Stimulated activated CD4-positive, alpha-beta T cell treated with anti-CD3 and anti-CD28 coated beads, TNF-alpha, amount 100 ng/mL, for 4 hours (primary cell): ENCODE measurements at places on chromosomes 7 and 10.

GRCh38 chr10:32349968-32350738 is 3.2 kb upstream of the EPC1 start:
- no peak for DNase-seq

DNA sequence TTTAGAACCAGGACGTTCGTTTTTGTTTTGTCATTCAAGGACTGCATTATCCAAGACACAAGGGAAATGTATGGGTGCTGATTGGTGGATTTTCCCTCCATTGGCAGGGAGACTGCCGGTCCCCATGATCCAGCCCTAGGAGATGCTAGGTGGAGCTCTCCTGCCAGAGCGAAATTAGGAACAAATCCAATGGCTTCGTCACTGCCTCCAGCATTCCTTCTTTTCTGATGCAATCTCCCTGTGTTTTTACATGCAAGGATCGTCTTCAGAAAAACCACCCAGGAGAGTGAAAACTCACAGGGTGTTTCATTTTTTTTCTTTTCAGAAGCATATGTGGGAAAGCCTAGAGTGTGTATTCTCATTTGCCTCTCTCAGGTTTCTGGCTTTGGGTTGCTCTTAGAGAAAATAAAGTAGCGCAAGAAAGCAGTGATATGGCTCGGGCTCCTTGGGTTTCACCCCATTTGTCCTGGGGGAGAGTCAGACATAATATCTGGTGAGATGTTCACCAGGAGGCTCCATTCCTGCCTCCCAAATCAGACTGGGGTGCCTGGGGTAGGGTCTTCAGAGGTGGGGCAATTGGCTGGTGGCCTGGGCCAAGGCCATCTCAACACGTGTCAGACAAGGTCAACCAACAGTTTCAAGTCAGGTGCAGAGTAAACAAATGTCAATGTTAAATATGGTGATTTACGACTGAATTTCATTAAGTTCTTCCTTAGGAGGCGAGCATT is 450.9 kb upstream of the MKI67 start:
- no peak for DNase-seq

GRCh38 chr10:108819302-108819701 is 1104.0 kb downstream of the XPNPEP1 start:
- no peak for DNase-seq

- no peak for DNase-seq
Measured at GRCh38 chr10:21208666-21209316, 311.7 kb upstream of the NEBL start.

GRCh38 chr10:43806831-43807640 is 158.4 kb upstream of the ZNF32 start:
- DNase-seq = no peak

DNA sequence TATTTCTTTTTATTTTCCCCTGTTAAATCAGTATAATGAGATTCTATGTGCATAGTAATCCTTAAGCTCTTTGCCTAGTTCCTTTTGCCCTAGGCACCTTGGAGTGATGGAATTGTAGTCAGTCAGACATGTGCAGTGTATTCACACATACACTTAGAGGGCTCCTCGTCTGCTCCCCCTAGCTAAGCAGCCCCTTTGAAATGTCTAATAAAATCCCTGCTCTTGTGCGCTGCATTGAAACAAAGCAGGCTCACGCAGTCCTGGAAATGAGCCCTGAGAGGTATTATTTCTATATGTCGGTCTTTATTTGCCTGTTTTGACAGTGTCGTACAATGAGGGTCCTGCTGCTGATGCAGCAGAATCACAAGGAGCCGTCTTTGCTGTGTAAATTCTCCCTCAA is 258.7 kb downstream of the AUTS2 start:
- DNase-seq = no peak

DNA sequence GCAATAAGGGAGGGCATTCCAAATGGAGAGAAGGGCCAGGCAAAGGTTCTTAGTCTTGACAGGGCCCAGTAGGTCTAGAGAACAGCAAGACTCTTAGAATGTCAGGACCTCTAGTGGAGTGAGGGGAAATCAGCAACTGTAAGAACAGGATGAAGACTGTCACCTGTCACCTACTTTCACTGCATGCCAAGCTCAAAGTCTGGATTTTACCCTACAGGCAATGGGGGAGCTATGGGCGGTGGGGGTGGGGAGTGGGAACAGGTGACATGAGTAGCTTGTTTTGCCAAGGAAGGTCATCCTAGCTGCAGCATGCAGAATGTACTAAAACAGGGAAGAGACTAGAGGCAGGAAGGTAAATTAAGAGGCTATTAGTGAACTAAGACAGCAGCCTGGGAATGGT is 18.3 kb downstream of the GOT1 start:
- no peak for DNase-seq

- DNase-seq = no peak
Measured at GRCh38 chr7:48962821-48963505, 38.6 kb downstream of the CDC14C start.

- no peak for DNase-seq
Measured at GRCh38 chr7:40978047-40978446, 724.8 kb downstream of the INHBA start.

GRCh38 chr7:155219947-155220769 is 77.5 kb upstream of the INSIG1 start:
- no peak for DNase-seq

GRCh38 chr7:112036071-112036470 is 170.1 kb downstream of the DOCK4 start:
- no peak for DNase-seq

- DNase-seq = no peak
Measured at GRCh38 chr10:131049016-131049415, 262.5 kb downstream of the TCERG1L start.

DNA sequence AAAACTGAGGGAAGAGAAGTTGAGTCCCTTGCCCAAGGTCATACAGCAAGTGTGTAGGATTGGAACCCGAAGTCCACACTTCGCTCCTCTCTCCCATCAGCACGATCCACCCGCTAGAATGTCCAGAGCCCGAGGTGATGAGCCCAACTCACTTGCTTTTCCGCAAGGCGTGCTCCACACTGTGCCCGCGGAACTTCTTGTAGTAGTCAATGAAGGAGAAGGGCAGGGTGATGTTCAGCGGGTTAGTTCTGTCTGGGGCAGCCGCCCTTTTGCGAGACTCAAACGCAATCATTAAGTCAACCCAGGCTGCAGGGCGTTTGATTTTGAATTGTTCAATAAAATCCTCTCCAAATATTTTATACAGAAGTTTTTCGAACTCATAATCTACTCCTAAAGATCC is 58.6 kb downstream of the PNLIPRP2 start:
- DNase-seq = no peak

DNA sequence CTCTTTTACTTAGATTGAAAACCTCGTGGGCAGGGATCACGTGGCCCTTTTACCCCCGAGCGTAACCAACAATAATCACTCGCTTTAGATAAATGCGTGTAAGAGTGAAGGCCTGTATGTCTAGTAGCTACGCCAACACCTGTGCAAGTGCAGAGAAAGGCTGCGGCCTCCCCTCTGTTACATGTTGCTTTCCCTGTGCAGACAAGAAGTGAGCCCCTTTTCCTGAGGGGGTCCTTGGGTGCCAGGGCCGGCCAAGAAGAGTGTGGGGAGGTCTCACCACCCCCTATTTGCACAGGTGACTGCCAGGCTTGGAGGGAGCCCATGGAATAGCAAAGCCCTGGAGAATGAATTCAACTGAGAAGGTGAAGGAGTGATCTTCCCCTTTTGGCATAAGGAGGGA is 35.6 kb upstream of the CNPY1 start:
- no peak for DNase-seq

DNA sequence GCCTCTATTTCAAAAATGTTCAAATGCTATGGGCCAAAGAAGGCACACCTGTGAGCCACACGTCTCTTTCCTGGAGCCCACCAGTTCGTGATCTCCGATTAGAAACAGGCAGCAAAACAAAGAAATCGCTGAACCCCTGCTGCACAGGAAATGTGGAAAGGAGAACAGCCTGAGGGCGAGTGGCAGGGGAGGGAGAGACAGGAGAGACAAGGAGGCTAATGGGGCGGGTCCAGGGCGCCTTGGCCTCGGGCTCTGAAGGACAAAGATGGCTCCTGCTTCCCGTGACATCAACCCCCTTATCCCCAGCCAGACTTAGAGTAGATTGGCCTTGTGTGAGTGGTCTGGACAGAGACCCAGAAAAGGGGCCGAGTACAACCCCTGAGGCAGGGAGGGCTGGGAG is 62.4 kb upstream of the DOCK1 start:
- no peak for DNase-seq

DNA sequence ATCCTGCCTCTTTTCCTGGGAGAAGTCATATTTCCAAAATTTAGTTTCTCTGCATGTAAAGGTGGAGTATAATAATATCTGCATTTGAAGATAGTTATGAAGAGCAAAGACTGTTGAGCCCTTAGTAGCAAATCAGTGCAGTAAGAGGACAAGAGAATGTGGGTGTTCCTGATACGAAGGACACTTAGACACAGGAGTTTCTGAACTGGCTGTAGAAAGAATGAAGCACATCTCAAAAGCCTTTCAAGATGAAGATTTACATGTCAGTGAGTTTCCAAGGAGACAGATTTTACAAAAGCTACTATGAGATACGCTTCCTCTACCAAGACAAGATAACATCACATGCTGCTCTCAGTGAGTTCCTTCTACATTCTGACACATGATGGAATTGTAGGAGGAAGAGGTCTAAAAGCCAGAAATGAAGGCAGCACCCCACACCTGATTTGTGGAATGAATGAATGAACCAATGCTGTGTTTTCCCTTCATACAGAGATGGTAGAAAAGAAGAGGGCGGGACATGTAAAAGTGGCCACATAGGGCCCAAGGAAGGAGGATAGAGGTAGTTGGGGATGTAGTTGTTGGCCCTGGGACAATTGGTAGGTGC is 173.6 kb upstream of the PDE1C start:
- DNase-seq = no peak

DNA sequence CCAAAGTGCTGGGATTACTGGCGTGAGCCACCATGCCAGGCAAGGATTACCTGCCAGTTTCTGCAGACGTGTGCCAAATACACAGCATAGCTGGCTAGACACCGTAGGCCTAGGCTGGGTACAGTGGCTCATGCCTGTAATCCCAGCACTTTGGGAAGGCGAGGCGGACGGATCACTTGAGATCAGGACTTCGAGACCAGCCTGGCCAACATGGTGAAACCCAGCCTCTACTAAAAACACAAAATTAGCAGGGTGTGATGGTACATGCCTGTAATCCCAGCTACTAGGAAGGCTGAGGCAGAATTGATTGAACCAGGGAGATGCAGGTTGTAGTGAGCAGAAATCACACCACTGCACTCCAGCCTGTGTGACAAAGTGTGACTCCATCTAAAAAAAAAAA is 868 bp downstream of the RFC2 start:
- no peak for DNase-seq

DNA sequence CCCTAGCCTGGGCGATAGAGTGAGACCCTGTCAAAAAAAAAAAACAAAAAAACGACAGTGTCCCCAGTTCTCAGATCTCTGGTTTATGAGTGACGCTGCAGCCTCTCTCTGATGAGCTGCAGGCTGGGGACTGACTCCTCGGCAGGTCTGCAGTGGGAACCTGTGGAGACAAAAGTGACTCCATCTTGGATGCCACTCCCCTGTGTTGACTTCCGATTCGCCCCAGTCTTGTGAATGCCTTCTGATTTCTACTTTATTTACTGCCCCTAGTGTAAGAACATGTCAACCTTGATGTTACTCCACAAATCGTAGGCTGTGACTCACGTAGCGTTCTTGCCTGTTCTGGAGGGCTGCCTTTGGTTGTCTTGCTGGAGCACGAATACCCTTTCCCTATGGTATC is 6.2 kb downstream of the TACR2 start:
- no peak for DNase-seq

- no peak for DNase-seq
Measured at GRCh38 chr7:3955751-3956696, 655.0 kb downstream of the SDK1 start.

- DNase-seq = no peak
Measured at GRCh38 chr10:5433182-5433581, 20.8 kb downstream of the NET1 start.

DNA sequence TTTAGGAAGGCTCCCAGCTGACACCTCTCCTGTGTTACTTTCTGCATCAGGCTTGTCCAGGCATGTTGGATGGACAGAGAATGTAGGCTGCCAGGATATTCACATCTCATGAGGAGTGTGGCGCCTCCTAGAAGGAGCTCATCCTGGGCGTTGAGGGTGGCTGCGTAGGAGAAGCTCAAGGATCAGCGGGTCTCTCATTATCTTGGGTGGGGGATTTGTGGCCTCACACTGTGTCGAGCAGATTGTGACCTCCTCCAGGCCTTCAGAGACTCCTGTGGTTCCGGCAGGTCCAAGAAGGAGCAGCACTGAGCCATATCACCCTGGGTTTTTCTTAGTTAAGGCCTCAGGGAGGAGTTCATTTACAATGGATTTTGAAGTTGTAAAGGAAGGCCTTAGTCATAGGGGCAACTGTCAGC is 8.7 kb upstream of the COBL start:
- no peak for DNase-seq

- DNase-seq = no peak
Measured at GRCh38 chr10:49382826-49383225, 13.1 kb downstream of the DRGX start.

DNA sequence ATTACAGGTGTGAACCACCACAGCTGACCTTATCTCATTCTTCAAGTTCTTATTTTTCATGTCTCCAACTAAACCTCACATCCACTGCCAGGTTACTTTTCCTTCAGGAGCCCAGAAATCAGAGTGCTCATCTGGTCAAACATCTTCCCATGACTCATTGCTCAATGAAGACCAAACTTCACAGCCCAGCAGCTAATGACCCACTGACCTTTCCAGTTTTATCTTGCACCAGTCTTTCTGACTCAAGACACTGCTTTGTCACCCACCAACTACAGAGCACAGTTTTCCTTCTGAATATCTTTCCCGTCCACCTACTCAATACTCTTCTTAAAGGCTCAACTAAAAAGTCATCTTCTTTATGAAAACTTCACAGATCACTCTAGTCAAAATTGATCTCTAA is 245.1 kb downstream of the CHCHD3 start:
- no peak for DNase-seq

DNA sequence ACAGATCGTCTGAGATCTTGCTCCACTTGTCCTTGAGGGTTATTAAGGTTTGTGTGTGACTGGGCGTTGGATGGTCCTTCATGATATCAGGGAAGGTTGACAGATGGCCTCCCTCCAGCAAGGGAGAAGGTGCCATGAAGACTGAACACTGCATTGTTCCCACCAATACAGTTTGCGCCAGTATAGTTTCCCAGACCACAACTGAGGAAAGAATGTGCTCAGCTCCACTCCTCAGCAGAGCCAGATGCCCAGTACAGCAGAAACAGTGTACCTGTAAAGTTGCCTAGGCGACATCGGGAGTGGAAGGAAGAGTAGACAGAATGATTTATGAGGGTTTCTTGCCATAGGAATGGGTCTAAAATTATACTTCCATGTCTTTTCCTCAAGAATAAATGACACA is 137.5 kb downstream of the ST7 start:
- DNase-seq = no peak

DNA sequence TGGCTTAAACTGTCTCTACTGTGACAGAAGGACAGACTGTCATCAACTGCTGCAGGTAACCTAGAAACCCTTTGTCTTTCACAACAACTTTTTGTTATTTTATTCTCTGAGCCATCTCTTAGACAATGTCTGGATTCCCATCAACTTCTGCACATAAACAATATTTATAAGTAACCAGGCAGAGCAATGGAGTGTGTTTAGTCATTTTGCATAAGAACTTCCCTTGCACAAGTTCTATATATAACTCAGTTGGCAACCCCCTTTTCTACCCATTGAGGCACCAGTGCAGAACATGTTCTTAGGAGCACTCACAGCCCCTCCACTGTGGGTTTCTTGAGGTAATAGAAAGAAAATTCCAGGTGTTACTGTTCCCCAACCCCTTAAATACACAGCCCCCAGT is 65.0 kb upstream of the IL6 start:
- DNase-seq = no peak
